ENCODE measurements at places on chromosomes 4 and X.

GRCh38 chr4:26583538-26583864 lies 383 bp upstream of the TBC1D19 start:
- no peak for DNase-seq

DNA sequence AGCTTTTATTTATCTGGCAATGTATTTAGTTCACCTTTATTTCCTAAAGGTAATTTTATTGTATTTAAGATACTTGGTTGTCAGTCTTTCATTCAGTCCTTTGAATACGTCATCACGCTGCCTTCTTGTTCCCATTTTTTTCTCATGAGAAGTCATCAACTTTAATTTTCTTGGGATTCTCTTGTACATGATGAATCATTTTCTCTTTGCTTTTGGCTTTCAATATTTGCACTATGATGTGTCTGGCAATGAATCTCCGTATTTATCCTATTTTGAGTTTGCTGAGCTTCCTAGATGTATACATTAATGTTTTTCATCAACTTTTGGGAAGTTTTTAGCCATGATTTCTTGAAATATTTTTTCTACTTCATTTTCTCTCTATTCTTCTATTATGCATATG lies 28.4 kb downstream of the CLDN2 start:
- DNase-seq: peak; percentile 2

- DNase-seq: no peak
Measured at GRCh38 chr4:133151341-133151690, 2.2 kb downstream of the PCDH10 start.

DNA sequence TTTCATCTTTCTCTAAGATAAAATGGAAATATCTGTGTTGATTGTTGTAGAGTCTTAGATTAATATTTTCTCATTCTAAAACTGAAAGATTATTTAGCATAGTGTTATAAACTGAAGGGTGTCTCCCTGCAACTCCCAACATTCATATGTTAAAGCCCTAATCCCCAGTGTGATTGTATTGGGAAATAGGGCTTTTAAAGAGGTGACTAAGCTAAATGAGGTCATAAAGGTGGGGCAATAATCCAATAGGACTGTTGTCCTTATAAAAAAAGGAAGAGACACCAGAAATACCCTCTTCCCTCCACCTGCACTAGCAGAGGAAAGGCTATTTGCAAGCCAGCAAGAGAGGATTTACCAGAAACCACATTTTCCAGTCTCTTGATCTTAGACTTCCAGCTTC lies 1626.4 kb downstream of the C4orf33 start:
- peak; percentile 26 for DNase-seq

- DNase-seq: no peak
Measured at GRCh38 chrX:433771-434170, 47.1 kb upstream of the PPP2R3B start.

- DNase-seq: no peak
Measured at GRCh38 chr4:134219043-134219442, 17.5 kb upstream of the PABPC4L start.

DNA sequence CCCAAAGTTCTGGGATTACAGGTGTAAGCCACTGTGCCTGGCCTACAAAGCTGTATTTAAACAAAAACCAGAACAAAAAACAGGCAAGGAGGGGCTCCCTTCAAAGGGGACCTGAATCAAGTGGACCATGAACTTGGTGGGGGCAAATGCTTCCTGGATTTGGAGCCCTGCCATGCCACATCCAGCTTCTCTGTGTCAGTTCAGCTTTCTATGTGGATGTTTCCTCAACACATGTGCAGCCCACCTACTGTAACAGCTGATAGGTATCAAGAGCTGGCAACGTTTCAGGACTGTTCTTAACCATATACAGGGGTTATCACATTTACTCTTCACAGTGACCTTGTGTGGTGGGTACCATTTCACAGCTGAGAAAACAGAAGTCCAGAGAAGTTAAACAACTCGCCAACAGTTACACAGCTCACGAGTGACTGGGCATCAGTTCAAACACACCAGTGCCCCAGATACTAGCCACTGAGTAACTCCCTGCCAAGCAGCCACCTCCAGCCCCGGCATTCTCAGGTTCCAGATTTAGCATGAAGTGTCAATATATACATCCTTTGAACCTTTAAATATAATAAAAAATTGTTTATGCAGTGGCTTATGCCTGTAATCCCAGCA lies 7.5 kb downstream of the GPR143 start:
- no peak for DNase-seq

DNA sequence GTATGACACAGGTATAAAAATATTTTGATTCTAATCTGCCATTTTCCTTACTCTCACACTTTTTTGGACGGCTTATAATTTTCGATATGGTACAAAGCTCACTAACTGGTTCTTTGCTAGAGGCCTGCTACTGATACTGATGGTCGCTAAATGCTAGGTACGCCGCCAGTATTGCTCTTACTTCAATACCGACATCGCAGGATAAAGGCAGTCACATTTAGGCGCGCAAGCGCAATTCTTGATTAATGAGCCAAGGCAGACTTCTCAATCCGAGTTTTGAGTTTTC lies 557 bp upstream of the USP38 start:
- no peak for DNase-seq

GRCh38 chrX:5536261-5536660 lies 692.4 kb downstream of the NLGN4X start:
- no peak for DNase-seq

- DNase-seq: no peak
Measured at GRCh38 chrX:40152741-40153344, 55.1 kb upstream of the BCOR start.

- DNase-seq: no peak
Measured at GRCh38 chr4:111806331-111806730, 338.9 kb upstream of the FAM241A start.

GRCh38 chr4:1236103-1236641 lies 12.8 kb downstream of the CTBP1 start:
- no peak for DNase-seq

- no peak for DNase-seq
Measured at GRCh38 chr4:136306361-136306760, 1225.9 kb downstream of the PCDH18 start.

DNA sequence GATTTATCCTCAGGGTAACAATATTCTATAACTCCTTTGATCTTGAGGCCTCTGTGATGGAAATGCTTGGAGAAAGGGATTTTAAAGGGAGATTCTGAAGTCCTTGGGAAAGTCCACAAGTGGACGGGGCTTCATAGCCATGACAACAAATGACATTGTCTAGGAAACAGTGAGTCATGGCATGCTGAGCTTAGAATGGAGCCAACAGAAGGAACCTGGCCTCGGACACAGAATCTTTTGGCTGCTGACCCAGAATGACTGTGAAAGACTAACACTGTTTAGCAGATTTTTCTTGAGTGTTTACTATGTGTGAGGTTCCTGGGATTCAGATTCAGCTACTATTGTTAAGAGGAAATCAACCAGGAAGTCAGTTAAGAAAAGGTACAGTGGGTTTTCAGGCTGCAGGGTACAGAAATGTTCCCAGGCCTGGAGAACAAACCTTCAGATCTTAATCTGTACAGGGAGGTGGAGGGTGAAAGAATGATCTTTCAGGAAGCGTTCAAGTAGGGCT lies 18.1 kb upstream of the CXCL2 start:
- no peak for DNase-seq

DNA sequence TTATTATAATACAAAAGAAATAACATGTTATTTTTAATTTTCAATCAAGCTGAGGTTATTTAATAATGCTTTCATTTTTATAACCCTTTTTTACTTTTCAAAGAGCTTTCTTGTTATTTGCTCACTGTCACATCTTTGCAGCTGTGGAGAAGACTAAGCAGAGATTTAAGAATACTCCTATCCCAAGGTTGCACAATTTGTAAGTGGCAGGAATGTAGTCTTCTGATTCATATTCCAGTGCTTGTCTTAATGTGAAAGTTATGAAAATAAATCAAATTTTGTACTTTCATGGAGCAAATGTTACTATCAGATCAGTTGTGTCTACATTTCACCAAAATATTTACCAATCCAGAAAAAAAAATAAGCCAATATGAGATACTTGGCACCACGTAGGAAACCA lies 86.6 kb downstream of the DDIT4L start:
- no peak for DNase-seq

DNA sequence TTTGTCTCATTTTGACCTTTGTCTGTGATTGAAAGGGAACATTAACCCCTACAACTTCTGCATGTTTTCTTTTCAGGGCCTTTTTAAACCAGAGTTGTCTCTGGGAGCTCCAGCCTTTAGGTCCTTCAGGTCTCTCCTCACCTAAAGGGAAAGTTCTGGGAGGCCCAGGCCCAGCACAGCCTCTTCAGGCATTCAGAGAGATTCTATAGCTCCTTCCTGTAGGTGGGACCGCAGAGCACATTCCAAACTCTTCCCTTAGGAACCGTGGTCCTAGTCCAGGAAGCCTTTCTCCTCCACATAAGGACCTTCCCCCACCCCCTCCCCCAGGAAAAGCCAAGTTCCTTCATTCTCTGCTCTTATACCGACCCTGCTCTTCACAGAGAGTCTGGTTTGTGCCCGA lies 14.9 kb downstream of the NKX6-1 start:
- DNase-seq: no peak

GRCh38 chr4:67084783-67085182 lies 460.5 kb downstream of the CENPC start:
- no peak for DNase-seq

DNA sequence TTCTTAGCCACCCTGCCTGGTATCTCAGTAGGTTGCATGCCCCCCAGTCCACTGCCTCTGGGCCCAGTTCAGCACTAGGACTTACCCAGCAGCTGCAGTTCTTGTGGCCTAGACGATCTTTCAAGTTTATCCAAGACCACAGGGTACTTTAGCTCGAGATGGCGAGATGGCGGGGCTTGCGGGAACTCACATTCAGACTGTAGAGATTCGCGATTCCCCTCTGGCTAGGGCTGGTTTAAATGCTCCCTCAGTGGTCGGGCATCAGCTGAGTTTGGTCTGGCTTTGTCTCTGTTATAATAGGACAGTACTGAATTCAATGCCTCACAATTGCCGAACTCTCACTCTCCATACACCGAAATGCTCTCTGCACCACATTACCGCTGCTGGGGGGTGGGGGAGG lies 18.4 kb upstream of the RFC1 start:
- no peak for DNase-seq

GRCh38 chr4:109574443-109574850 lies 14.4 kb downstream of the MCUB start:
- DNase-seq: no peak

GRCh38 chr4:182593864-182594263 lies 323.3 kb downstream of the DCTD start:
- DNase-seq: no peak

DNA sequence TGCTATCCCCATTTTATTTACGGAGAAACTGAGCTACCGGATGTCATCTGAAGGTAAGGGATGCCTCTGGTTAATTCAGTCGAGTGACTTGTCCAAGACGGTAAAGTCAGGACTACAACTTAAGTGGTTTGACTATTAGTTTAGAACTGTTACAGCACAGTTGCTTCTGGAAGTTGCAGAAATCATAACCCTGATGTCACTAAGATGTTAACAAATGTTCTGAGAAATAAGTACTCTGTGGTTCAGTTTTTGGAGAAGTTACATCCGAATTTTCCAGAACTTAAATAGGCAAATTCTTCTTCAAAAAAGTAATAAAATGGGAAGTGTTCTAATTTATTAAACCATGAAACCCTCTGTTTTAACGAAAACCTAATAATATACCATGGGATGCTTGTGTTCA lies 3.1 kb downstream of the PPA2 start:
- no peak for DNase-seq

DNA sequence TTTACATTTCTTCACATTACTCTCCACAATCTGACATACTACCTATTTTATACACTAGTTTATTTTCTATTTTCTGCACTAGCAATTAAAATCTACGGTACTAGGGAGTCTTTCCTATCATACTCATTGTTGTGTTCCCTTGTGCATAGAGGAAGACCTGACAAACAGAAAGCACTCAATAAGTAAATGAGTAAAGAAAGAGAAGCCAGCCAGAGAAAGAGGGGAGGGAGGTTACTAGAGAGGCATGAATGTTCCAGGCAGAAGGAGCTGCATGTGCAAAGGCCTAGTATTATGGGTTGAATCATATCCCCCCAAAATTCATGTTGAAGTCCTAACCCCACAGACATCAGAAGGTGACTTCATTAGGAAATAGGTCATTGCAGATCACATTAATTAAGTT lies 114.0 kb downstream of the ZAR1 start:
- DNase-seq: no peak

- DNase-seq: no peak
Measured at GRCh38 chr4:142473960-142474338, 372.2 kb downstream of the INPP4B start.

- DNase-seq: no peak
Measured at GRCh38 chrX:68632491-68632890, 15.0 kb upstream of the STARD8 start.

GRCh38 chr4:113272523-113272922 lies 223.1 kb downstream of the ANK2 start:
- no peak for DNase-seq

GRCh38 chr4:129146639-129147038 lies 50.7 kb downstream of the C4orf33 start:
- DNase-seq: no peak

GRCh38 chrX:81120258-81120935 lies 81.3 kb downstream of the HMGN5 start:
- DNase-seq: no peak

GRCh38 chr4:88865046-88865445 lies 167.4 kb upstream of the NAP1L5 start:
- DNase-seq: no peak

DNA sequence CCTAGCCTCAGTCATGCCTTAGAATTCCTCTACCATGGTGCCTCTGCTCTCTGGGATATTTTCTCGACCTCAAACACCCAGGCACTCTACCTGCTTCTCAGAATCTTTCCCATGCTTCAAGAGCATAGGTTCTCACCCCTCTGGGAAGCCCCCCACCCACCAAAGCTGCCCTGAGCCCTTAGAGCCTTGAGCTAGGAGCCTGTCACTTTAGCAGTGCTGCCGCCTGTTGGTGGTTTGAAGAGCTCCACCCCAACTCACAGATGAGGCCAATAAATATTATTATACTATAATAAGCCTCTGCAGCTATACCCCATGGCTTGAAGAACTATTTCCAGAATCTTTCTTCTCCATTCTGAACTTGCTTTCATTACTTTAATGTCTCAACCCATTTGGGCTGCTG lies 109.7 kb downstream of the RTL5 start:
- DNase-seq: no peak

- DNase-seq: peak; percentile 34
Measured at GRCh38 chr4:47490550-47490949, 5.5 kb downstream of the ATP10D start.

DNA sequence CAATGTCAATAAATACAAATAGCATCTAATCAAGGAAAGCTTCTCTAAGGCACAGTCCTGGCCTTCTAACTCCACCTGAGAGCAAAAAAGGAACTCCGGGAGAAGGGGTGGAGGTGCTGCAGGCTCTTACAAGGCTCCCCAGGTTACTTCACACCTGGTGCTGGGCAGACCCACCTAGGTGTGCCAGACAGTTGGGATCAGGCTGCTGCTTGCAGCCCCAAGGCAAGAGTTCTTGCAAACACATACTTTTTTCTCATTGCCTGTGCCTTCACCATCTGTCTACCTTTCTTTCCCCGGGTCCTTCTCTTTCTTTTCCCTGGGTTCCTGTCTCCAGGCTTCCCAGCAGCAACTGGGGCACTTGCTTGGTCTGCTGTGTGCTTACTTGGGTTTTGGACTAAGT lies 81.4 kb upstream of the STIM2 start:
- DNase-seq: peak; percentile 12

- DNase-seq: no peak
Measured at GRCh38 chrX:21479695-21480270, 105.6 kb downstream of the CNKSR2 start.

Data from epithelial cell of prostate (primary cell).